Fibroblast of skin of abdomen (primary cell): ENCODE measurements at places on chromosomes 1 and 21.

DNA sequence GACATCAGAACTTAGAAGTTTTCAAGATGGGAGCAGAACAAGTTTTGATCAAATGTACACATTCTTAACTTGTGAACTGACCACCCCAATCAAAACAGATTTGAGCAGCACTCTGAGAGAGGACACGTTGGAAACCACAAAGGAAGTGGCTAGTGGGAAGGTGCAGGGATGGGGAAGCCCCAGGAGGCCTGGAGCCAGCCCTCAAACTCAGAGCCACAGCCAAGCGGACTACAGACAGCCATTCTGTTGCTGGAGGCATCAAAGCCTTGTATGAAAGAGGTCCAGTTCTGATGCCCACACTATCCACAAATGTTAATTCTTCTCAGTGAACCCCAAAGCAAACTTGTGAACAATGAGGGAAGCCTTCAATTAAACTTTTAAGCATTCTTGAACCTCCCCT lies 143.6 kb upstream of the RAB4A start:
- DNase-seq: peak; percentile 52

- DNase-seq: no peak
Observed at GRCh38 chr1:9118186-9118585, 10.7 kb downstream of the GPR157 start.

- DNase-seq: no peak
Observed at GRCh38 chr1:86085741-86086409, 70.7 kb downstream of the COL24A1 start.

GRCh38 chr1:34130306-34130705 lies 34.7 kb downstream of the CSMD2 start:
- no peak for DNase-seq

DNA sequence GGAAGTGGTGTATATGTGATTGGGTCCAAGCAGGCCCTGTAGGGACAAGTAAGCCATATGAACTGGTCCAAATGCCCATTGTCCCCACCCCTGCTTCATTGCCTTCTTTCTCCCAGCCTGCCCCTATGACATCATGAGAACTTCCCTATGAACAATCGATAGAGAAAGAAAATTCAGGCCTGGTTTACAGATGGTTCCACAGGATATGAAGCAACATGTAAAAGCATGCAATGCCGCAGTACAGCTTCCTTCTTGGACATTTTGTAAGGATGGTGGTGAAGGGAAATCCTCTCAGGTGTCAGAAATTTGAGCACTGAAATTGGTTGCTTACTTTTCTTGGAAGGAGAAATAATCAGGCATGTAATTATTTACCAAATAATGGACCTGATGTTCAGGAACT lies 581.7 kb downstream of the MRPL39 start:
- no peak for DNase-seq

GRCh38 chr21:38289705-38290485 lies 33.1 kb downstream of the KCNJ15 start:
- DNase-seq: peak; percentile 99

DNA sequence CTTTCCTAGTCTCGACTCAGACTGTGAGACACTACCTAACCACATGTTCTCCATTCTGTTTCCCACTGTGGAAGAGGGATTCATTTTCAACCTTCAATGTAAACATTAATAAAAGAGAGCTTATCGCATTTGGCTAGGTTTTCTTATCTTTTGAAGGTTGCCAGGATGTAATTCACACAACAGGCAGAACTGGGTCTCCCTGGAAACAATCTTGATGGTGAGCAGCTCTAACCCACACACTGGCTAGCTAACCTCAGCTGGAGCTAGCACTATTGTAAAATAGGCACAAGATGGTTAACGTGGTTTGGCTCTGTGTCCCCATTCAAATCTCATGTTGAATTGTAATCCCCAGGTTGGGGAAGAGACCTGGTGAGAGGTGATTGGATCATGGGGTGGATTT lies 75.1 kb downstream of the ZSCAN20 start:
- DNase-seq: no peak

- DNase-seq: peak; percentile 53
Observed at GRCh38 chr1:82515650-82516049, 714.9 kb downstream of the ADGRL2 start.

DNA sequence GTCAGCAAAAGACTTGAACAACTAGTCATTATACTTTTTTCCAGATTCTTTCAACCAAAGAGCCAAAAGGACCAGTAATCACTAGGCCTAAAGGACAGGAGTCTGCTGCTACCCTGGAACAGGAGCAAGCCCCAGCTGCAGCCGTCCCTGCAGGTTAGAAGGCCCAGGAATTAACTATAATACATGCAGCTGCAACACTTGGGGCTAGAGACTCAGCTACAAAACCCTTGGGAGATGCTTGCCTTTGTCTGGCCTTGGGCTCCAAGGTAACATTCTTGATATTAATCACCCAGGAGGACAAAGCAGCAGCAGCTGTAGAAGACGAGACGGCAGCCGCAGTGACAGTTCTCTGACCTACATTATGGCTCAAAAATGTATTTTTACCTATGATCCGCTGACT lies 841.2 kb upstream of the ADGRL4 start:
- no peak for DNase-seq

- no peak for DNase-seq
Observed at GRCh38 chr1:231926340-231926739, 299.8 kb downstream of the DISC1 start.

- DNase-seq: peak; percentile 64
Observed at GRCh38 chr21:36149788-36150711, 6.6 kb upstream of the DOP1B start.

- peak; percentile 32 for DNase-seq
Observed at GRCh38 chr1:230167419-230167852, 100.4 kb downstream of the GALNT2 start.

GRCh38 chr1:41849211-41849759 lies 69.4 kb downstream of the HIVEP3 start:
- DNase-seq: no peak

GRCh38 chr1:12129624-12130023 lies 37.2 kb upstream of the TNFRSF1B start:
- DNase-seq: no peak

- peak; percentile 53 for DNase-seq
Observed at GRCh38 chr1:87478231-87478630, 149.6 kb downstream of the LMO4 start.

DNA sequence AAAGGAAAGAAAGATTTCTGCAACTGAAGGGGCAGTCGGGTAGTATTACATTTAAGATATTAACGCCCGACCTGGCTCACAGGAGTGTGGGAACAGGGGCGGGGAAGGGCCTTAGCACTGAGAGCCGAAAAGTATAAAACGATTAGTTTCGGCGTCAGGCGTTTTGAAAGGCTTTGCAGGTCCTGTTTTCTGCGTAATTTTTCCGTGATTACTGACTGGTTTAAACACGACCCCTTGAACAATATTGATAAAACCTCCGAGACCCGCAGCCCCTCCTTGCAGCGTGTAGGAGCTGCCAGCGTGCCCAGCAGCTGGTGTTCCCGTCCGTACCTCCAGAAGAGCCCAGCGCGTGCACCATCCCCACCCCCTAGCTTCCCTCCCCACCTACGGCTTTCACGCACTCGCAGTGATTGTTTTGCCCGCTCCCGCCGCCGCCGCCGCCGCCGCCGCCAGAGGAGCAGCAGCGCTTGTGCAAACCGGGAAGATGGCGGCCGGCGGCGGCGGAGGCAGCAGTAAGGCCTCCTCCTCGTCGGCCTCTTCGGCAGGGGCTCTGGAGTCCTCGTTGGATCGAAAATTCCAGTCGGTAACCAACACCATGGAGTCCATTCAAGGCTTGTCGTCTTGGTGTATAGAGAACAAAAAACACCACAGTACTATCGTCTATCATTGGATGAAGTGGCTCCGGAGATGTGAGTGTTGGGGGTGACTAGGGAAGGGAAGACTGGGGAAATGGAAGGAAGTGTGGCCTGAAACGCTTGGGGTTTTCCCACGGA lies 470 bp downstream of the RPRD2 start:
- DNase-seq: peak; percentile 79

DNA sequence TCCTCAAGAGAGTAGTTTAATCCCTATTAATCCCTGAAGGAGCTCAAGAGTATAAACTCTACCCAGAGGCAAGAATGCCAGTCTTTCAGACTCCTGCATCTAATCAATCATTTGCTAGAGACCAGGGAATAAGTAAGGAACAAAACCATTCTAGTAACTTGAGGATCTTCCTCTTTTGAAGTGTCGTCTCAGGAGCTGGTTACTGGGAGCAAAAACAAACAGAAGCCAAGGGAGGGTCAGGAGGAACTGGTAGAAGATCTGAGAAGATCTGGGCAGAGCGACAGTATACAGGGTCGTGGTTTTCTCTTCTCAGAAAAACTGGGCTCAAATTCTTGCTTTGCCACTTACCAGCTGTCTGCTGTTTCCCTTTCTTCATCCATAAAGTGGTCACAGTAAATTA lies 69.3 kb downstream of the RPS6KA1 start:
- DNase-seq: no peak

GRCh38 chr1:5640845-5641244 lies 351.4 kb downstream of the NPHP4 start:
- DNase-seq: no peak

DNA sequence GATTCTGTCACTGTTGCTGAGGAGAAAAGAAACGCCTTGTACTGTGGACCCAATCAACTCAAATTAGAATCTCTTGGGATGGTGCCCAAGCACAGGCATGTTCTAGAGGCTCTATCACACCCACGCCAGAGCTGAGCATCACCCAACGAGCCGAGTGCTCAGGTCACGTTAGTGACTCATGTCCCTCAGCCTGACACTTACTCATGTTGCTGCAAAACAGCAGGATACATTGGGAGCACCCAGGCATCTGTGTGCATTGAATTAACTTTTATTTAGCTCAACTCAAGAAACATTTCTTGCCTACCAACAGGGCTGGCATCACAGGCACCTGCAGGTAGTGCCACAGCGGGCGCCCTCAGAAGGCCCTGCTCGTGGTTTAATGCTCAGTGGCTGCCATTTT lies 149.8 kb downstream of the ETS2 start:
- DNase-seq: peak; percentile 55

GRCh38 chr1:159084152-159084551 lies 7.6 kb upstream of the AIM2 start:
- DNase-seq: no peak

DNA sequence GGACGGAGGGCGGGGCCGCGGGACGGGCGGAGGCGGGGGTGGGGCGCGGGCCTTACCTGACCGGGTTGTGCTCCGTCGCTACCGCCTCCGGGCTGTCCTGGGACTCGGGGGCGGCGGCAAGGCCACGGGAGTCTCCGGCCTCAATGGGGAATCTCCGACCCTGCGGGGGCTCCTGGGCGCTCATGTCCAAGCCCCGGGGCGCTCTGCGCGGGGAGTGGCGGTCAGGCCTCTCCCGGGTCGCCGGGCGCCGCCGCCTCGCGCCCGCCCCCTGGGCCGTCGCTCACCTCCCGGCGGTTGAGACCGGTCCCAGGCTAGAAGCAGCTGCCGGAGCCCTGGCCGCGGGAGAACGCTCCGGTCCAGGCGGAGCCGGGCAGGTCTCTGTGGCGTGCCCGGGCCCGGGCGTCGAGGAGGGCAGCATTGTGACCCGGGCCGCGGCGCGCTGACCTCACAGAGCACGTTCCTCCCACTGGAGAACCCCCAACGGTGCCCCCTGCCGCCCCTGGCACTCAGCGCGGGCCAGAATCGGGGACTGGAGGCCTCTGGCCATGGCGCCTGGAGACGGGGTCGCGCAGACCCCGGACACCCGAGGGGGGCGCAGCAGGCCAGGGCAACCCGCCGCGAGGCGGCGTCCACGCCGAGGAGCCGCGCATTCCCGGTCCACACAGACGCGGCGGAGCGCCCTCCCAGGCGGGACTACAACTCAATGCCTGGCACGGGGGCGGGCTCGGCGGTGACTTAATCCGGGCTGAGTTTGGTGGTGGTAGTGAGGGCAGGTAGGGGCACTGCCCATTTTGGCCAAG lies 411 bp downstream of the FAM229A start:
- peak; percentile 16 for DNase-seq

GRCh38 chr1:99252630-99253029 lies 11.7 kb upstream of the PLPPR4 start:
- DNase-seq: no peak

DNA sequence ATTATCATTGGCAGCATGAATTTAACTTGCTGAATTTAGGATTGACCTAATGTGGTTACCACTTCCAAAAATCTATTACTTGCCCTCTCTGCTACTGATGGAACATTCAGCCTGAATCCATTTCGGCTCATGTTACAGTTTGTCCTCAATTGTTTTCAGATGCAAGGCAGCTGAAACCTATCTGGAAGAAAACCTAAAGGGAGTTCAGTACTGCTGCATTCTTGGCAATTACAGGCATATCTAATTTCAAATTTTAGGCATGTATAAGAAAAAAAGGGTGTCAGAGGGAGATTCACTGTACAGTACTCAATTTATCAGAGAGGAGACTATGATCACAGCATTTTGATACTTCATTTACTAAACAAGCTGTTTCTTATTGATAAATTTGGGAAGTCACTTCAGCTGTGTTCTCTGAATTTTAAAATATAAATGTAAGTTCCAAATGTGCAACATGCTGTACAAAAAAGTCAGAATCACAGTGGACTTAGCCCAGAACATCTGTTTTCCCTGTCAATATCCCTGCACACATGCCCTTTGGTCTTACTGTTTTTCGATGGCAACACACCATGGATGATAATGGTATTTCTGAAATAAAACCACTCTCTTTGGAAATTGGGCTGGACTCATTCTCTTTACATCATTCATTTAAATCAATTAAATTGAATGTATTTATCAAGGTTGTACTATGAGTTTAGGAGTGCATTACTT lies 651.6 kb upstream of the ADGRL4 start:
- DNase-seq: peak; percentile 50

GRCh38 chr1:2206813-2207487 lies 12.4 kb upstream of the FAAP20 start:
- no peak for DNase-seq

- peak; percentile 70 for DNase-seq
Observed at GRCh38 chr1:167221738-167222610, 1.3 kb downstream of the POU2F1 start.
